ENCODE measurements at places on chromosomes 2 and 18.
A peak's percentile ranks its signal among the peaks of the same experiment; 100 is the strongest.

GRCh38 chr2:152657043-152657442 is 60.2 kb downstream of the PRPF40A start:
- no peak for DNase-seq

GRCh38 chr18:48814490-48815178 is 136.1 kb downstream of the SMAD7 start:
- peak; percentile 9 for DNase-seq

DNA sequence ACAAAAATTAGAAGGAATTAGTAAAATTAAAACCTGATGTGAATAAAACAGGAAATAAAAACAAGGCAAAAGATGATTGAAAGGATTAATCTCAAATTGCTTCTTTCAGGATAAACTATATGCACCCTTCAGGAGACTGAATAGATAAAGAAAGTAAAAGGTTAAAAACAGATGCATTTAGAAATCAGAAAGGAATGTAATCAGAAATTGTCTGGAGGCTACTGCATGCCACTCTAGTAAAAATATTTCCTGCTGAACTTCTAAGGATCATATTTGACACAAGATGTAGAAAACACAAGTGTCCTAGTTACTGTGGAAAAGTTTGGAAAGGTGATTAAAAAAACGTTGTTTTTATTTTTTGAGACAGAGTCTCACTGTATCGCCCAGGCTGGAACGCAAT is 16.2 kb downstream of the CHCHD5 start:
- no peak for DNase-seq

- DNase-seq: no peak
Measured at GRCh38 chr2:45083175-45083574, 73.9 kb upstream of the SIX2 start.

GRCh38 chr18:58960508-58960907 is 95.8 kb downstream of the ZNF532 start:
- DNase-seq: no peak

- no peak for DNase-seq
Measured at GRCh38 chr2:237879991-237880560, 20.7 kb downstream of the RAMP1 start.

GRCh38 chr18:32251466-32251865 is 61.6 kb downstream of the MEP1B start:
- no peak for DNase-seq

DNA sequence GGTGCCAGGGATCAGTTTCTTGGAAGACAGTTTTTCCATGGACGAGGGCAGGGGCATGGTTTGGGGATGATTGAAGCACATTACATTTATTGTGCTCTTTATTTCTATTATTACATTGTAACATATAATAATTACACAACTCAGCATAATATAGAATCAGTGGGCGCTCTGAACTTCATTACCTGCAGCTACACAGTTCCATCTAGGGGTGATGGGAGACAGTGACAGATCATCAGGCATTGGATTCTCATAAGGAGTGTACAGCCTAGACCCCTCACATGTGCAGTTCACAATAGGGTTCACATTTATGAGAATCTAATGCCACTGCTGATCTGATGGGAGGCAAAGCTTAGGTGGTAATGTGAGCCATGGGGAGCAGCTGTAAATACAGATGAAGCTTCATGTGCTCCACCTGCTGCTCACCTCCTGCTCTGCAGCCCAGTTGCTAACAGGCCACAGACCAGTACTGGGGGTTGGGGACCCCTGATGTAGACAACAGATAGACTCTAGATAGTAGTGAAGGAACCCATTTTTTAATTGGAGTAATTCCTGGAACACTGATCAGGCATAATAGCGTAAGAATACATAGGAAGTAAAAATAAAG is 41.5 kb upstream of the MC4R start:
- DNase-seq: no peak

- DNase-seq: peak; percentile 80
Measured at GRCh38 chr2:64945973-64946768, 43.0 kb upstream of the SLC1A4 start.

DNA sequence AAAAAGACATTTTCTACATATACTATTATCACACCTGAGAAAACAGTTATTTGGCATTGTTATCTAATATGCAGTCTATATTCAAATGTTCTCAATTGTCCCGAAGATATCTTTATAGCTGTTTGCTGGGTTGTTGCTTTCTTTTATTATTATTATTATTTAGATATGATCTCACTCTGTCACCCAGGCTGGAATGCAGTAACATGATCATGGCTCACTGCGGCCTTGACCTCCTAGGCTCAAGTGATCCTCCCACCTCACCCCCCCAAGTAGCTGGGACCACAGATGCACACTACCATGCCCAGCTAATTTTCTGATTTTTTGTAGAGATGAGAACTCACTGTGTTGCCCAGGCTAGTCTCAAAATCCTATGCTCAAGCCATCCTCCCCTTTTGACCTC is 19.9 kb downstream of the GPATCH11 start:
- no peak for DNase-seq

- DNase-seq: no peak
Measured at GRCh38 chr2:46098621-46099062, 198.6 kb upstream of the EPAS1 start.

- no peak for DNase-seq
Measured at GRCh38 chr2:37871456-37872191, 53.5 kb upstream of the RMDN2 start.

DNA sequence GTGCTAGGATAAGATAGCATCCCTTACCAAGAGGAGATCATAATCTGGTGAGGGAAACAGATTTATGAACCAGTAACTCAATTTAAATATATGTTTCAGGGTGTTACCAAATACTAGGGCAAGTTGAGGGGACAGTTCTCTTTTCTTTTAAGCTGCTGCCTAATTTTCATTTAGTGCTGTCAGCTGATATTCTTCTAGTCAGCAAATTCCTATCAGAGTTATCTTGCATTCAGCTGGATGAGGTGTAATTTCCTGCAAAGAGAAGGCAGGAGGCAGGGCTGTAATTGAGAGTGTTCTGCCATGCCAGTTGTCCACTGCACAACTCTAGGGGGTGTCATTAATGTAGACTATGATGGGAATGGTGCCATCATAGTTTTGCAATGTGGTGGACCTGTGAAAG is 141.3 kb upstream of the LHCGR start:
- no peak for DNase-seq

DNA sequence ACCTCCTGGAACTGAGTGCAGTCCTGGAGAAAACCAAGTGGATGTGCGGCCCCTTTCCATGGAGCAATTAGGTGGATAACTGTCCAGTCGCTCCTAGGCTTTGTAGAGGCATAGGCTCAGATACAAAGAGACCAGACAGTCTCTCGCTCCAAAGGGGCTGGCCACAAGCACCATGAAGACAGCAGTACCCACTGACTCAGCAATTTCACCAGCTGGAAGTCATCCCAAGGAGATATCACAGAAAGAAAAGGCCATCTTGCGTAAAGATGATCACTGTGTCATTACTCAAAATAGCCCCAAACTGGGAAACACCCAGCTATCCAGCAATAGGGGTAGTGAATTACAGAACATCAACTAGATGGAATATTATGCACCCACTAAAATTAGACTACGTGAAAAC is 161.2 kb downstream of the MSH2 start:
- no peak for DNase-seq

- DNase-seq: no peak
Measured at GRCh38 chr2:9189901-9190300, 16.7 kb upstream of the ASAP2 start.

GRCh38 chr2:31216734-31217133 is 581 bp downstream of the CAPN14 start:
- DNase-seq: no peak

- DNase-seq: no peak
Measured at GRCh38 chr2:205904873-205905272, 181.1 kb downstream of the INO80D start.

DNA sequence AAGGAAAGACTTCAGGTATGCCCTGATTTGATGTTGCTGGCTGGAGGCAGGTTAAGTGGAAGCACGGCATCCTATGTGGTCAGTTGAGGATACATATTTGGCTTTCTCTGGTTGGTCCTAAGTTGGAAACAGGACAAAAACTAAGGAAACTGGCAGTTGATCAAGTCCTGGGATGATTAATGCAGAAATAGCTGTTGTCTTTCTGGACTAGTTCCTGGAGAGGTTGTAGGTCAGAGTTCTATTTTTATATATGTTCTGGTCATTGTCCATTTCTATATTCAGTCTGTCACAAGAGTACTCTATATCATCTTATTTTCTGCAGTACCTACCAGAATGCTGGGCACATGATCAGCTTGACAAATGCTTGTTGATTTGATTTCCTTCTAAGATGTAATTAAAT is 4.0 kb upstream of the SLC35F5 start:
- DNase-seq: no peak

GRCh38 chr2:14881651-14882327 is 249.3 kb downstream of the LRATD1 start:
- DNase-seq: no peak

- no peak for DNase-seq
Measured at GRCh38 chr2:147273106-147273505, 571.7 kb upstream of the ACVR2A start.

DNA sequence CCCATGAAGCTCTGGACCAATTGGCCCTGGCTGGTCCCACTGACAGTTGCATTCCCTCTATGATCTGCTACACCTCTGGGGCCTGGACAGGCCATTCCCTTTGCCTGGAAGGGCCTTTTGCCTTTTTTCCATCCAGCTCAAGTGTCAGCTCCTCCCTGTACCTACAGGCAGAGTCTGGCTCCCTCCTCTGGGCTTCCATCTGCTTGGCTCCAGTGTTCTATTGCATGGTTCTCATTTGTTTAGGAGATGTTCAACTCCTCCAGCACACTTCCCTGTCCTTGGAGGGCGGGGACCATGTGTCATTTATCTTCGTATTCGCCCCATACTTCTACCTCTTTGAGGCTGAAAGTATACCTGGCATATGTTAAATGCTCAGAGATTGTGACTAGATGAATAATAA is 61.1 kb downstream of the PRKCE start:
- no peak for DNase-seq

- DNase-seq: no peak
Measured at GRCh38 chr2:22449696-22450095, 935.3 kb upstream of the KLHL29 start.

- DNase-seq: no peak
Measured at GRCh38 chr18:50820901-50821520, 1.2 kb upstream of the MRO start.

GRCh38 chr18:61530681-61531080 is 197.5 kb downstream of the CDH20 start:
- no peak for DNase-seq

DNA sequence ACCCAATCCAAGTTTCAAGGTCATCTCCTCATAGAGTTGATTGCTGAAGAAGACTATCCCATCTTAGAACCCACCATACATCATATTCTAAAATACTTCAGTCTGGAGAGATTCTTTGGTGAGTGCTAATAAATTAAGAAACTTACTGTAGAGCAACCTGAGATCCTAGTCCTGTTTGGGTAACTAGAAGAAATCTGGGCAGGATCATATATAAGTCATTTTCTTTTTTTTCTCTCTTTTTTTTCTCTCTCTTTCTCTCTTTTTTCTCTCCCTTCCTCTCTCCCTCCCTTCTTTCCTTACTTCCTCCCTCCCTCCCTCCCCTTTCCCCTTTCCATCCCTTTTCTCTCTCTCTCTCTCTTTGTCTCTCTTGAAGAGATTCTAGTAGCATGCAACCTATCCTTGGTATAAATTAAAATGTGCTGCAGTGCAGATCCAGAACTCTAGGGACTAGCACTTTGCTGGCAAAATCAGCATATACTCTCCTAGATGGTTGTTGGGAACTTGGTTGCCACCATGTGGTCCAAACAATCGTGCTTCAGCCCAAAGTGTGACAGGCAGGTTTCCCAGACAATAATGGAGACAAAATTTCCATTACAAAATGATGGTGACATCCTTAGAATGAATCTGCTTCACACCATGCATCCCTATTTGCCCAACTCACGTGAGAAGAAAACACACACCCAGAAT is 399.4 kb upstream of the CELF4 start:
- DNase-seq: no peak

GRCh38 chr2:56688661-56689060 is 504.9 kb downstream of the CCDC85A start:
- DNase-seq: no peak

GRCh38 chr2:182368446-182368845 is 58.4 kb downstream of the PDE1A start:
- no peak for DNase-seq

DNA sequence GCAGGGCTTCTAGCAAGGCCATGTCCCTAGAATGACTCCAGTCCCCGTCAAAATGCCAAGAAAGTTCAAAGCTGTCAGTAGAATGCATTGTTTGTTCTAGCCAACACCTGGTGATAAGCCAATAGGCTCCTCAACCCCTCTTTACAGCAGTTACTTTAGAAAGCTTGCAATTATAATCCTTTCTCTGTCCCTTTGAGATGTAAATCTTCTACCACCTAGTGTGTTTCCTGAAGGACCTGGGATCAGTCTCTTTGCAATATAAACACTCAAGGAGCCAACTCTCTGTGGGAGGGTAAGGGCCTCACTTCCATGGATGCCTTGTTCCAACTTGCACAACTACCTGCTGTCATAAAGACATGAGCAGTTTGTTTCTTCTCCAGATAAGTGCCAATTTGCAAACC is 301.8 kb downstream of the NBAS start:
- no peak for DNase-seq

All from CD8-positive, alpha-beta T cell (primary cell).